ENCODE measurements at places on chromosomes 13 and 19. TPM values are rescaled to one million over a fixed set of nuclear protein-coding genes. Genes with fewer than 3 reads are reported as not detected.

DNA sequence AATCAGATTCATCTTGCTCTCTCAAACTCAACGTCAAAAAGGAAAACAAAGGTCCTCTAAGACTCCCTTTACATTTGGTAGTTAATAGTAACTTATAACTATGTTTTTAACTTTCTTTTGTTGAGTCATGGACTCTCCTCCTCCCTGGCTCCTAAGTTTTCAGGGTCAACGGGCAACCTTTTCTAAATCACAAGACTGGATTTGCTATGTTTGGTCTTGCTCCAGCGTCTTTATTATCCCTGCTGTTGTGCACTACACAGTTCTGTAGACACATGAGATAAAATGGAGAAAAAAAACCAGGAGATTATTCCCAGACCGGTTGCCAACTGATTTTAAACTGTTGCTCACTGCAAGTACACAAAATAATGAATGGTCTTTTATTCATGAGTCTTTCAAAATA is 1.9 kb upstream of the ITM2B start:
- no peak for DNase-seq

ZIK1 gene
- 3.9 TPM for total RNA-seq

MAG gene
- total RNA-seq = not detected

DNA sequence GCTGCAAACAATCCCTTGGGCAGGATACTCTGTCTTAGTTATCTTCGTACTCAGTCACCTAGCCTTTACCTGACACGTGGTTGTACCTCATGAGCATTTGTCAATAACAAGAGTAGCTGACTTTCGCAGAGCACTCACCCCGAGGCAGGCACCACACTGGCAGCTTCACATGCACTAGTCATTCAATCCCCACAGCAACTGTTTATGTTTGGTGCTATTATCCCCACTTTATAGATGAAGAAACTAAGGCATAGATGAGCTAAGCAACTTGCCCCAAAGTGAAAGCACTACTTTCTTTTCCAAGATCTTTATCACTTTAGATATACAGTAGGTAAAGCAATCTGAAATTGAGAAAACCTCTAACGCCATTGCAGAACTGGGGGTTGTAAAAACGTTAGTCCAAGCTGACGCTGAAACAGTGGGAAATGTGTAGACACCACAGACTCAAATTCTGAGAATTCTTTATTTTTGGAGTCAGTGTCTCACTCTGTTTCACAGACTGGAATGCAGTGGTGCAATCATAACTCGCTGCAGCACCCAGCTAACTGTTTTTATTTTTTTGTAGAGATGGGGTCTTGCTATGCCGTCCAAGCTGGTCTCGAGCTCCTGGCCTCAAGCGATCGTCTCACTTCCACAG is 446.0 kb downstream of the FOXO1 start:
- DNase-seq = peak; percentile 12

DNA sequence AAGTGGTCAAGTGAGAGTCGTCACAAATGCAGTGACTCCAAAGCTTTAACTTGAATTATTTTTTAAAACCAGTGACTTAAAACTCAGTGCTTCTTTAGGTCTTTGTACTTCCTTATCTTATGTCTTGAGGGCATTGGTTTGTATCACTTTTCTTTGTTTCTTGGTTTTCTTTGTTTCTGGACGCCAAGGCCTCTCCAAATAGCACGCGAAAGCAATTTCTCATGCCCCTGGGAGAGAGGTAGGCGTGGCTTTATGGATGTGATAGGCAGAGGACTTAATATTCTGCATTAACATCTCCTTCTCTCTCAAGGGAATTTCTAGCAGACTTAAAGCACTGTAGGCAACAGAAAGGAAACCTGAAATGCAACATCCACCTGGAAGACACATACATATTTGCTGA is 20.6 kb downstream of the UBE2L5 start:
- DNase-seq = no peak

- DNase-seq = no peak
These were observed 21.2 kb downstream of the PCID2 start for GRCh38 chr13:113187263-113187669.

GRCh38 chr19:9847087-9847671 is 12.1 kb downstream of the PIN1 start:
- DNase-seq = no peak

GRCh38 chr13:41004875-41005693 is 14.0 kb downstream of the ELF1 start:
- DNase-seq = no peak

DNA sequence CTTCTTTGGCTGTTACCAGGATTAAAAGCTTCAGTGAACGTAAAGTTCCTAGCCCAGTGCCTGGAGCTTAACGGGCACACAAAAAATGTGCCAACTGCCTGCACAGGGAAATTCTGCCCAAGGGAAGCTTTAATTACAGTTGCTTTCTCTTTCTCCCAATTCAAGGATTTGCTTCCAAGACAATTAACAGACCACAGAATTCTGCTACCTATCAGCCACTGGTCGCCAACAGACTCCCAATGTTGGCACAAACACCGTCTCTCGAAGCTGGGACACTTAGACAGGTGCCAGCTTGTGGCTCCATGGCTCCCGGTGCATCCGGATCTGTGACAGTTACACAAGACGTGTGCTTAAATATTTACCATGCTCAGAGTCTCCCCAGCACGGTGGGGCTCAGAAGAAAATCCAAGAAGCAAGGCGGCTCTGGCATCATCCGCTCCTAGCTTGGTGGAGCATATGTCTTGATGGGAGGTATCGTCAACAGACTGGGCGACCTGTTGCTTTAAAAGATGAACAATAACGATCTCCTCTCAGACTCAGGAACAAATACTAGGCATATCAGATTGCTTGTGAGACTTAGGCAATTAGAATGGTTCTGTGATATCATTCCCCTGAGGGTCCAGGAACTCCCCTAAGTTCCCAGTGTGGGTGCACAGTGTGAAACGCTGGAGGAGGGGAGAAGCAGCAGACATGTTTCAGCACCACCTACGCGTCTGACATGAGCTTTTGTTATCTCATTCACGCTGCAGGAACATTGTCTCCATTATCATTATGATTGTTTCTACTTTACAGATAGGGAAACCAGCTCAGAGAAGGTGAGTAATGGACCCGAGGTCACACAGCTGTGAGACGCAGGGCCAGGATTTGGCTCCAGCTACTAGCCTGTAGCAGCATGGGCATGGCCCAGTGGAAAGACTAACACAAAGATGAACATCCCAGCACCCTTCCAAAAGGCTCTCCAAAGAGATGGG is 61.6 kb downstream of the ALOX5AP start:
- no peak for DNase-seq

- no peak for DNase-seq
These were observed 738.3 kb upstream of the SLITRK5 start for GRCh38 chr13:86932776-86933334.

ICAM5 gene
- total RNA-seq = 1.9 TPM

- DNase-seq = peak; percentile 53
These were observed 229.7 kb downstream of the KCNRG start for GRCh38 chr13:50244713-50245574.

- DNase-seq = no peak
These were observed 18.5 kb downstream of the MAN2B1 start for GRCh38 chr19:12648088-12648487.

NALCN gene
- not detected for total RNA-seq

DNA sequence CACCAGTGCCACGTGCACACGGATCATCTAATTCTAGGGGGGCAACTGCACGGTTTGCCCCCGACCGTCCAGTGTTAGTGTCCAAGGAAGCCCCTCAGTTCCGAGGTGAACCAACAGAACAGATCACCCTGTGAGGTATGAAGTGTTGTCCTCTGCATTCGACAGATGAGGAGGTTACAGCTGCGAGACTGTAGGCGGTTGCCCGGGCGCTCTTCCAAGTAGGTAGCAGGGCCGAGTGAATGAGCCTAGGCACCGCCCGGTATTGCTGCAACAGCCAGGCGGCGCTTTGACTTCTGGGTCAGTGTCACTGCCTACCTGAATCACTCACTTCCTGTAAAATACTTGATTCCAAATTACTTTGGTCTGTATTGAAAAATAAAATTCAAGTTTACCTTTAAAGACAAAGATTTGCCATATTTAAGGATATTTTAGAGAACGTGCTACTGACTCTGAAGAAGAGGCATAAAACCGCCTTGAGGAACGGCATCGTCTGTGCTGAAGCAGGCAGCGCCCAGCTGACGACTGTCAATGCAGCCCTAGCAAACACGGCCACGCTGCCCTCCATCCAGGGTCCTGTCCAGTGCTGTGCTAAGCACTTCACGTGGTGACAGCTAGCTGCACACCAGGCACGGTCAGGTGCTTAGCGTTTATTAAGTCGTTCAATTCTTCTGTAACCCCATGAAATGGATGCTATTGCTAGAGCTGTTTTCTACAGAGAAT is 19.3 kb upstream of the RASA3 start:
- no peak for DNase-seq

DNA sequence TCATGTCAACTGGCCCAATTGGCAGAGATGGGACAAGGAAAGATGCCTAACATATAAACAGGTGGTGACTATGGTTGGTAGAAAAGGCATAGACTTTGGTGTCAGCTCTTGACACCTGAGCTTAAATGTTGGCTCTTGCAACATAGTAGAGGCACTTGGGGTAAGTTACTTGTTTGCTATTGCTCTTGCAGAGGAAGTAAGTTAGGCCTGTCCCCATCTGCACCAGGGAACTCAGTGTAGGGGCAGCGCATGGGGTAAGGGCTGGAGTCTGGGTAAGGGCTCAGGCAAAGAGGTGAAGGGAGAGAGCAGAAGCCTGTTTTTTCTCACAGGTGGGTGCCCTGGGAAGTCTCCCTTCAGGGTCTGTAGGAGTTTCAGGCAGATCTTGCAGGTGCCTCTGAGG is 27.6 kb downstream of the ERICH6B start:
- DNase-seq = no peak

GRCh38 chr13:76538004-76538403 is 348.2 kb downstream of the KCTD12 start:
- DNase-seq = no peak

GRCh38 chr19:30682146-30682998 is 310.2 kb downstream of the ZNF536 start:
- no peak for DNase-seq

SYT3 gene
- total RNA-seq = not detected

GRCh38 chr13:41313117-41313516 is 2.0 kb downstream of the NAA16 start:
- no peak for DNase-seq

KLF5 gene
- 2.4 TPM for total RNA-seq

Measured in activated T-helper 1 cell treated with anti-CD3 and anti-CD28 coated beads, Interleukin-12 subunit alpha, Interleukin-12 subunit beta, Interleukin-2, Interleukin-4 antibody, amounts not matched to agents 30 ng/mL and 10 ng/mL and 1 ng/mL, durations not matched to agents 14 hours and 24 hours and 36 hours (primary cell).